ENCODE measurements at places on chromosomes 3 and 15. TPM values are rescaled to one million over a fixed set of nuclear protein-coding genes. Genes with fewer than 3 reads are reported as not detected.
A peak's percentile ranks its signal among the peaks of the same experiment; 100 is the strongest.

The CALML4 gene
- 1.9 TPM for polyA plus RNA-seq

DNA sequence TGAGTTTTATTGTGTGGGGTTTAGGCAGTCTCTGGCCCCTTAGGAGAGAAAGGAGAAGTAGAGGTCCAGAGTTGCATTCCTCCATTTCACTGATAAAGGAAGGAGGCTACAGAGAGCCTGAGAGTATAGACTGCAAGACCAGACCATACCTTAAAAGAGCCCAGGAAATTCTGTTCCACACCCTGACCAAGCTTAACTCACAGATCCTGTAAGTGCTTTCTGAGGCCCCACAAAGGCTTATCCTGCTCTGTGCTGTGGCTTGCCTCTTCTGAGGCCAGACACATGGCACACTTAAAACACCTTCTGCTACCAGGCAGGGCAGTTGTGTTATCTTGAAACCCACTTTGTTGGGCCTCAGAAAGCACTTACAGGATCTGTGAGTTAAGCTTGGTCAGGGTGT, 39.2 kb upstream of the LEKR1 start:
- DNase-seq = no peak

DNA sequence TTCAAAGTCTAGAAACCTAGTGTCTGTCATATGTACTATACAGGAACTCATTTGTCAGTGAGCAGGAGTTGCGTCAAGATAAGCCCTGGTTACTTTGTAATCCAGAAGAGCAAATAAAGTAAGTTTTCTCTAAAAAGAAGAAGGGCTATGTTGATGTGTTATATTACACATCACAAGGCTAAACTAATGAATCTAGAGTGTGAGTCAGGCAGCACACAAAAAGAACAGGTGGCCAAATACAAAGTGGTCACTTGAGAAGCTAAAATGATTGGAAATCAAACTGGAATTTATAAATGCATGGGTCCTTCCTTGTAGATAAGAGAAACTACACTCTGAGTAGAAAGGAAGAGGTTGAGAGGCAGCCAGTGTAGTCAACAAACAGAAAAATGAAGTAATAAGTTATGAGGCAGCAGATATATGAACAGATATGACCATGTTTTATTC, 771.6 kb downstream of the DIPK2A start:
- DNase-seq = no peak

- no peak for DNase-seq
Measured at GRCh38 chr3:119769394-119770149, 12.3 kb upstream of the NR1I2 start.

- peak; percentile 98 for DNase-seq
Measured at GRCh38 chr3:74531491-74531890, 83.0 kb downstream of the CNTN3 start.

The UCN2 gene
- 9.9 TPM for polyA plus RNA-seq

DNA sequence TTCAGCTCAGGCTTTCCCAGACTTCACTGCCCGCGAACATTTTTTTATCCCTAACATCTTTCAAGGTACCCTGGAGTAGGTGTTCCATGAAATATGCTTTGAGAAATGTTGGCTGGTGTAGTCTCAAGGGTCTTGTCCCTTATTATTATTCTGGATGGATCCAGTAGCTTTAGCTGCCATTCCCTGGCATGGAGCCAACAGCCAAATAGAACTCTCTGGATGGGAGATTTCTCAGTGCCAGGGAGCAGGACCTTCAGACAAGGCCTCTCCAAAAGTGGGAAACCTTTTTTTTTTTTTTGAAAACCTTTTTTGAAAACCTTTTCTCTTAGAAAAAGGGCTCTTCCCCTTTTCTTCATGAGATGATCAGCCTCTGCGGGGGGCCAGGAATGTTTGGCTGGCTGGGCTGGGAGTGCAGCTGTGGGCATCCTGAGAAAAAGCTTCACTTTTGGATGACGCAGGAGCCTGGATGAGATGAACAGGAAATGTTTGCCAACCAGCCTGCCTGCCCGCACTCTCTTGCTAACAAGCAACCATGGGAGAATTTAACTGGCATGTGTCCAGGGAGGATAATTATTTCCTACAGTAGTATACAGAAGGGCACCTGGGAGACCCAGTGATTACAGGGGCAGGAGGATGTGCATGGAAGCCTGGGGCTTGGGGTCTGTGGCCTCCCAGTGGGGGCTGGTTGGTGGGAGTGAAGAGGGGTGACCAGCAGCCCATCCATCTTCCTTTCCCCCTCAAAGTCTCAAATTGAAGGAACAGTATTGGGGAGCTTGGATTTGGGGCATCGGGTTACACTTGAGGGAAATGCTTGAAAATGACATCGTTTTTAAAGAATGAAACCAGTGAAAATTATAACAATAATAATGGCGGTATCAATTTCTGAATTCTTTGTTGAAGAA, 109.1 kb upstream of the LRIG1 start:
- DNase-seq = peak; percentile 16

The MUSTN1 gene
- polyA plus RNA-seq = 0.18 TPM
